AG04450 (cell line): ENCODE measurements at places on chromosomes 11 and 22. TPM values are rescaled to one million over a fixed set of nuclear protein-coding genes. Genes with fewer than 3 reads are reported as not detected.

GRCh38 chr22:17841836-17842235 lies 67.6 kb upstream of the BID start:
- no peak for DNase-seq

- no peak for DNase-seq
These were observed at the start of gene CLDN5 for GRCh38 chr22:19524170-19525115. Gene CLDN5, minus strand, starts transcription at chr22:19524410. Its CDS starts 155 bp downstream, at chr22:19524255.

- no peak for DNase-seq
These were observed 339.8 kb upstream of the NARS2 start for GRCh38 chr11:78914503-78914902.

GRCh38 chr22:30615543-30615954 lies 8.6 kb downstream of the TCN2 start:
- DNase-seq = no peak

GRCh38 chr11:83852775-83853442 lies 566.7 kb upstream of the CCDC90B start:
- DNase-seq = no peak

- peak; percentile 49 for DNase-seq
These were observed 43.2 kb downstream of the NEU3 start for GRCh38 chr11:75031771-75032549.

DNA sequence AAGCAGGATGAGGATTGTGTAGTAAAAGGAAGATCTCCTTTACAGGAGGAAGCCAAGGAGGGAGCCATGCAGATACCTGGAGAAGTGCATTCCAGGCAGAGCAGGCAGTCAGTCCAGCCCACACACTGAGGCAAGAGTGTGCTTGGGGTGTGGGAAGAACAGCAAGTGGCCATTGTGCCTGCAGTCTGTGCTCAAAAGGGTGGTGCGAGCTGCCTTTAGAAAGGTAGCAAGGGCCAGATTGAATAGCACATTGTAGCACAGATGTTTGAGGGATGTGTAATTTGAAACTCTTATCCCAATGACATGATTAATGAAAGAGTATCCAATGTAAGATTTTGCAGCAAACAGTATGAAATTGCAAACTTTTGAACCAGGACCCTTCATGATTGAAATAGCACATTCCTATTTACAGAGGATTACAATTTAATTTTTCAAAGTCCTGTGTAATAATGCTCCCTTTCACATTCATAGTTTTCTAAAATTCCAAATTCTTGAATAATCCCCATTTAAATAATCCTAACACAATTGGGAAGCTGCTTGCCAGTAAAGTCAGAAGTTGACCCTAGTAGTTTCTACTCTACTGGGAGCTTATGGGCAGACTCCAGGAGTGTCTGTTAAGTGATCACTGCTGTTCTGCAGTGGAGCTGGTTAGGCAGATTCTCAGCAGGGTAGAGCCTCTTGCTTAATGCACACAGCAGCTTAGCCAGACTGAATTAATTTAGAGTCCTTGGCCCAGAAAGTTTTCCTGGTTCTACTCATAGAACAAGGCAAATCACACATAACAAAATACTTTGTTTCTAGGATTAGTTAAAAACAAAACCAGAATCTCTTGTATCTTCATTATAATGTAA lies 78.1 kb downstream of the CYB5R2 start:
- DNase-seq = no peak

GRCh38 chr22:19513823-19514222 lies 10.4 kb downstream of the CLDN5 start:
- no peak for DNase-seq

- DNase-seq = no peak
These were observed 112.7 kb downstream of the SEZ6L start for GRCh38 chr22:26281941-26282340.

- DNase-seq = no peak
These were observed 582.9 kb downstream of the BRD1 start for GRCh38 chr22:49244466-49245420.

DNA sequence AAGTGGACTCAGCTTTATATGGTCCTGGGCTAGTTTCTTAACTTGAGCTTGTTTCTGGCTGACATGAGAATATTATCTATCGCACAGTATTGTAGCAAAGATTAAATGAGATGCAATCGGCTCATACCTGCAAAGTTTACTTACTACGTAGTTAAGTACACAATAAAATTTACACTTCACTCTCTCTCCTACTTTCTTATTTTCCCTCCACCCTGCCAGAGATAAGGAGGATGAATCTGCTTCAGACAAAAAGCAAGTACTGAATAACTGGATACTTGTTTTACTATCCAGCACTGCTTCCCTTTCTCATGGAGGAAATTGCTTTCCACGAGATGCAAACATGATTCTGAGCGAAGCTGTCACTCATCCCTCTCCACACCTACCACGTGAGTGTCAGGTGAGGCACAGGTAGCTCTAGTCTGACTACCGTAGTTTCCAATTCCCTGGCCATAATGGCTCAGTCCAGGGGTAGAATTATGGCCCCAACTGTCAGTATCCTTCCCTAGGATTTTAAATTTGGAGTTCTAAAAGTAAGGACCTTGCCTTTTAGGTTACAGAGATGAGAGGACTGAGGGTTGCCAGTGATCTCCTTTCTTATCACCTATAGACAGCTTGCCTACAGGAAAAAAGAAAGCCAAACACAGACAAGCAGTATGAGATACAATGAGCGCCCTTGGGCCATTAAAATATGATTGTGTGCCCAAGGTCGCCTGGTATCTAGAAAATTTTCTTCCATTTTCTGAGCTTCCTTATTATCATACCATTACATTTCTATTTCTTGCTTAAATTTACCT lies 39.8 kb downstream of the GAB2 start:
- no peak for DNase-seq

DNA sequence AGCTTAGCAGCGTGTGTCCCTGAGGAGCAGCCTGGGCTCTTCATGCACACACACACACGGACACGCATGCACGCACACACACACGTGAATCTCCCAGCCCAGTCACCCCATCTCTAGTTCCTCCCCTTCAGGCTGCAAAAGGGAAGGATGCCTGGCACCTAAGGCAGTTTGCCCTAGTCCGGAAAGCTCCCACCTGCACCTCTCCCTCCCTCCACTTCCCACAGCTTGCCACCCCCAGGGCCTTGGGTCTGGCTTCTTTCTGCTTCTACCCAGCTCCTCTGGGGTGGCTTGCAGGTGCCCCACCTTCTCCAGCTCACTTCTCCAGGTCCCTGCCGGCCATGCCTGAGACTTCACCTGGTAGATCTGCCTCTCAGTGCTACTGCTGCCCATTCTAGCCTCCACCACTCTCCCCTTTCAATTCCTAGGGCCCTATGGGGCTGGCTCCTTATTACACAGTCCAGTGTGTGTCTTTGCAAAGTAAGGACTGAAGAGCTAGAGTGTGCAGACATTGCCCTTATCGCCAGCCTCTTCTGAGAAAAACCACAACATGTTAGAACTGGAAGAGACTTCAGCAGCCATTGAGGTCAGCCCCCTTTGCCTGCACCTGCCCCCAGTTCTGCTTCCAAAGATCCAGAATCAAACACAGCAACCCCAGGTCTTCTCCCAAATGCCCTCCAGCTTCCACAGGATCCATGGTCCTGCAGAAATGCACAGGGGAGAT lies 33.5 kb upstream of the CHST1 start:
- DNase-seq = no peak

- DNase-seq = no peak
These were observed 217.3 kb upstream of the ARHGAP42 start for GRCh38 chr11:100469835-100470234.

GRCh38 chr11:10908215-10908951 lies 50.5 kb upstream of the ZBED5 start:
- peak; percentile 86 for DNase-seq

DNA sequence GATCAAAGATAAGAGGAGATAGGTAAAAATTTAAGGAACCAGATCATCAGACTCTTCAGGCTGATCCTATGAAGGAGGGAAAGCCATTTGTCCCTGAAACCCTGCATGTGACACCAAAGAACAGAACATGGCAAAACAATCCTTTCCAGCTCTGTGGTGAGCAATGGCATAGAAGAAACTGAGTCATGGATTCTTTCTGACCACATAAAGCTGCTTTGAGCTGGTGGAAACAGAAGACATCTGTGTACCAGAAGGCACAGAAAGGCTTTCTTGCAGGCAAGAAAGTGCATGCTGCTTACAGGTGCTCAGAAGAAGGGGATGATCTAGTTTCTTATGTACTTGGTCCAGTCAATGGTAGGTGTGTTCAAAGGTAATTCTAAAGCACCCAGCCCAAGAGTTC lies 45.0 kb upstream of the APOA1 start:
- DNase-seq = peak; percentile 61

DNA sequence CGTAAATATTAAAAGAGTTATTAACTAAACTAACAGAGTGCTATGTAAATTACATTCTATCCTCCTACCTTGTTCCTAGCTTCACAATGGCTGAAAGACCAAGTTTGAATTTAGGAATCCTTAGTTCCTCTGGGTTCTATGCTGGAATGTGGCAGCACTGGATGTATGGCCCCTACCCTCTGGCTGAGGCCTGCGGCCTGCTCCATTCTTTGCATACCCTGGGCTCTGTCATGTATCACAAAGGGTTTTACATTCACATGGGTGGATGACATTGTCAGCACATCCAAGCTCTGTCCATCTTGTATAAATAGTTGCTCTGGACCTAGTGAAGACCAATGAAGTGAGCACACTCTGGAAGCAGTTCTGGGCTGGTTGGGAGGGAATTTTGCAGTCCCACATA lies 54.5 kb downstream of the AASDHPPT start:
- no peak for DNase-seq

DNA sequence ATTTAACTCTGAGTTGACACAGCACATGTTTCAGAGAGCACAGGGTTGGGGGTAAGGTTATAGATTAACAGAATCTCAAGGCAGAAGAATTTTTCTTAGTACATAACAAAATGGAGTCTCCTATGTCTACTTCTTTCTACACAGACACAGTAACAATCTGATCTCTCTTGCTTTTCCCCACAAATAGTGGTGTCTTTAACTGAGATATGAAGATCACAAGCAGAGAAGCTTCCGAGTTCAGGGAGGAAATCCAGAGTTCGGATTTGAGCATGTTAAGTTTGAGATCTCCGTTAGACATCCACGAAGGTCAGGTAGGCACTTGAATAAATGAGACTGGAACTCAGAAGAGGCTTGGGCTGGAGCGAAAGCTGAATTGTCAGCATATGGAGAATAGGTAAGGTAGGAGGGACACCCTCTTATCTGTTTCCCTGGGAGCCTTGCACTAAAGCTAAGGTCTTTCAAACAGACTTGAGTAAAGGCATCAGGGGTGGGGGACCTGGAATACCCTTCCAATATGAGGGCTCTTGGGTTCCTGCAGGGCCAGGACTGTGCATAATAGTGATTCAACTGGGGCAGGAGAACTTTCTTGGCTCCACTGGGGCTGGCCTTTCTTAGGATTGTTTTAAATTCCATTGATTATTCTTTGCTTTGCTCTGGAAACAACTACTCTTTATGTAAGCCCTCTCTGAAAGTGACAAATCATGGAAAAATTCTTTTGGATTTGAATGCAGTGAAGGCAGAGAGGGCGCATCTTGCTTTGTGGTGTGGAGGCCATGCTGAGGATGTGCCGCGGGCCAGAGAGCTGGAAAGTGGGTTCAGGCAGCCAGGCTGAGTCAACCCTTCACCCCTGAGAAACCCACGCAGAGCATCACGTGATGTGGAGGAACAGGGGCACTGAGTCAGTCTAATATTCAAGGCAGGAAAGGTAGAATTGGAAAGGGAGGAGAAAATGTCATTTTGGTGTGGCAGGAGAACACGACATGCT lies 62.7 kb upstream of the AMPD3 start:
- DNase-seq = no peak

GRCh38 chr11:84800755-84801346 lies 826.3 kb downstream of the DLG2 start:
- peak; percentile 15 for DNase-seq

GRCh38 chr22:47456031-47456430 lies 693.6 kb downstream of the TBC1D22A start:
- no peak for DNase-seq

DNA sequence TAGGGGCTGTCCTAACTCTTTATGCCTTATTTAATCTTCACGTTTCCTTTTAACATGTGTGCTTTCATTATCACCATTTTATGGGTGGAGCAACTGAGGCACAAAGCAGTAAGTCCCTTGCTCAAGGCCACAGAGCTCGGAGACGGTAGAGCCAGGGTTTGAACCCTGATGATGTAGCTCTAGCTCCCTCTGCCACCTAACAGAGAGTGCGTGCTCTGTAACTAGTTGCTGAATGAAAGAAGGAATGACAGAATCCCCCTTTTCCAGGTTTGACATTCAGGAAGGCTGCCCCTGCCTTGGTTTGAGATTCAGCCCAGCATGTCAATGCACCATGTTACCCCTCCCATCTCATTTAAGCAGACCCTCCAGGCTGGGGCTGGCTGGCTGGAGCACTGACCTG lies 193.3 kb upstream of the NAV2 start:
- no peak for DNase-seq

DNA sequence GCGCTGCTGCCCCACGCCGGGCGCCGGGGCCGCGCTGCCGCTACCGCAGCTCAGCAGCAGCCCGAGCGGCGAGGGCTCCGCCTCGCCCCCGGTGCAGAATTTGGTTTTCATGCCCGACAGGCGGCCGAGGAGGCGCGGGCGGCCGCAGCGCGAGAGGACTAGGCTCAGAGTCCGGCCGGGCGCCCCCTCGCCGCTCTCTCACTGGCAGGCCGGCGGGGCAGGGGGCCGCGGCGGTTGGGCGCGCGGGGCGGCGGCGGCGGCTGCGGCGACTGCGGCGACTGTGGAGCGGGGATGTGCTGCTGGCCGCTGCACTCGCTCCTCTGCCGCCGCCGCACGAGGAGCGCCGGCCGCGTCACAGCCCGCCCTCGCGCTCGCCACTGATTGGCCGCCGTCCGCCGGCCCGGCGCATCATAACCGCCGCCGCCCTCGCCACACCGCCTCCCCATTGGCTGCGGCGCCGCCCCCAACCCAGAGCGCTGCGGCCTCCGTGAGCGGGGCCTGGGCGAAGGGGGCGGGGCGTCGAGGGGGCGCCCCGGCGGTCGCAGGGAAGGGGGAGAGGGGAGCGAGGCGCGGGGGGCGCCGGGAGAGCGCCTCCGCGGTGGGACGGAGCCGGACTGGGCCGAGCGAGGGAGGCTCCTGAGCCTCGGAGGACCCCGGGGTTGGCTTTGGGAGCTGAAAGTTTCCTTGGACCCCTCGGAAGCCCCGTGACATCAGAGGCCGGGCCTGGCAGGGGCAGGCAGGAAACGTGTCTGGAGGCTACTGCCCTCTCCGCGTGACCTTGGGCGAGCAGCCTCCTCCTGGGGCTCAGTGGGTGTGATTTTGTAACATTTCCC lies at the start of gene CHKA:
CHKA (minus strand) TSS at position 322 of the 833 bp plus-strand sequence; CDS start at position 111, 211 bp downstream.
- peak; percentile 41 for DNase-seq

GRCh38 chr11:127412234-127412633 lies 411.7 kb upstream of the KIRREL3 start:
- DNase-seq = no peak

GRCh38 chr22:49509016-49509415 lies 318.7 kb downstream of the BRD1 start:
- DNase-seq = no peak

GRCh38 chr11:78332174-78332866 lies 85.3 kb downstream of the GAB2 start:
- DNase-seq = no peak

GRCh38 chr11:119625206-119625978 lies 103.6 kb downstream of the NECTIN1 start:
- DNase-seq = no peak

Gene TNNT3
- polyA plus RNA-seq = not detected in 2 replicates

Gene ART1
- not detected in 2 replicates for polyA plus RNA-seq

Gene BET1L
- 75.0 and 86.4 TPM in 2 replicates for polyA plus RNA-seq

Gene GPHA2
- polyA plus RNA-seq = not detected in 2 replicates

Gene PRG3
- polyA plus RNA-seq = not detected in 2 replicates

Gene ATG16L2
- polyA plus RNA-seq = 4.2 and 5.3 TPM in 2 replicates

Gene CCDC88B
- 1.4 and 2.0 TPM in 2 replicates for polyA plus RNA-seq

Gene TFIP11
- 30.6 and 34.8 TPM in 2 replicates for polyA plus RNA-seq

Gene MUC5B
- not detected in 2 replicates for polyA plus RNA-seq
